ENCODE measurements at places on chromosomes 11 and 22.

DNA sequence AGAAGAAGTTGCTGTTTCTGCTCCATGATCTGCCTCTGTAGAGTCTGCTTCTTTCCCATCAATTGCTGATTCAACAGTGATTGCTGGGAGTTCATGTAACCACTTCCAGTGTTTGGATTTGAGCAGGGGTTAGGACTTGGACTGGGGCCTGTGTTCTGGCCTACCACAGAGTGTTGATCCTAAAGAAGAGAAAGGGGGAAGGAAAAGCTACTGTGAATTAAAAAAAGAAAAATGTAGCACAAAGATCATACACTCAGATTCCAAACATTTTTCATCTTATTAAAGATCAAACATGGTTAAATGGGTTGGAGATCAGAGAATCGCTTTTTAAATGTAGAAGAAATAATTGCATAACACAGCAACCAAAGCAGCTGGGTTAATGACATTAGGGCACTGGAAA, 67.6 kb upstream of the MTMR2 start:
- peaks cover 27% of the 10 kb centered on the region for H3K4me1 ChIP-seq
- peaks cover 61% of the 10 kb centered on the region for H3K36me3 ChIP-seq
- H3K4me3 ChIP-seq: no peak overlapping the region
- no peak for DNase-seq

DNA sequence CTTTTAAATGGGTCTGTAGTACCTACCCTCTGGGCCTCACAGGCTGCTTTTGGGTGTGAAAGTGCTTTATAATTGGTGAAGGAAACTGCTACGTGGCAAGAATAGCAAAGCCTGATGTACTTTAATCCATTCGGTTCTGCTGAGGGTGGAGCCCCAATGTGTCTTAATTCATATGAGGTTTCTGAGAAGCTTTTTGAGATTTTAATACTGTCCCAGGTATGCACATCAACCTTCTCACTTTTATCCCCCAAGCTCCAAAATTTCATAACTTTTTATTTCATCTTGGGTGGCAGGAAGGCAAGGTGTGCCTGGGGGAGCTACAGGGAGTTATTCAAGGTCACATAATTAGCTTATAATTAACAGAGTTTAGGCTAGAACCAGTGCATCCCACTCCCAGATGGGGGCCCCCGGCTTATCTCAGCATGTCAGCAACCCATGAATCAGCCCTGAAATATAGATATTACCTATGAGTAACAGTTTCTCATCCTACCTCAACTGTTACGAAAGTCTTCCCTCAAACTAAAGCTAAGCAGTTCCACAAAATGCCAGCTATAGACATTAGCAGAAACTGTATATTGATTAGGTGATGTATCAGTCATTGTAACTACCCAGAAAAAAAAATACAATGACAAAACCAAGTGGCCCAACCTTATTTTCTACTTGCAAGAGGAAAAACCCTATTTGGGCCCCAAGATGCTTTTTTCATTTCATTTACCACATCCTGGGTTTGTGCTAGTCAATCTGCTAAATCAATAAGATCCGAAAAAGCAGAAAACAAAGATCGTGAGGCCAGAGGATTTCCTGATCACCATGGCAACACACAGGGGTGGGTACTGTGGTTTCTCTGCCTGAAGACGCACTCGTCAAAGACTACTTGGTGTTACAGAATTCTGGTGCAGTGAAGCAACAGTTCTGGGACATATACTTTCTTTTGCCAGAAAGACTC, 26.7 kb downstream of the CD44 start:
- H3K27ac ChIP-seq: peak overlapping the region; percentile 99
- H3K4me1 ChIP-seq: peaks cover 100% of the 10 kb centered on the region
- H3K36me3 ChIP-seq: peaks cover 83% of the 10 kb centered on the region
- DNase-seq: peak; percentile 73
- no peaks in the 10 kb centered on the region for H3K27me3 ChIP-seq
- H3K4me3 ChIP-seq: peak overlapping the region; percentile 74

DNA sequence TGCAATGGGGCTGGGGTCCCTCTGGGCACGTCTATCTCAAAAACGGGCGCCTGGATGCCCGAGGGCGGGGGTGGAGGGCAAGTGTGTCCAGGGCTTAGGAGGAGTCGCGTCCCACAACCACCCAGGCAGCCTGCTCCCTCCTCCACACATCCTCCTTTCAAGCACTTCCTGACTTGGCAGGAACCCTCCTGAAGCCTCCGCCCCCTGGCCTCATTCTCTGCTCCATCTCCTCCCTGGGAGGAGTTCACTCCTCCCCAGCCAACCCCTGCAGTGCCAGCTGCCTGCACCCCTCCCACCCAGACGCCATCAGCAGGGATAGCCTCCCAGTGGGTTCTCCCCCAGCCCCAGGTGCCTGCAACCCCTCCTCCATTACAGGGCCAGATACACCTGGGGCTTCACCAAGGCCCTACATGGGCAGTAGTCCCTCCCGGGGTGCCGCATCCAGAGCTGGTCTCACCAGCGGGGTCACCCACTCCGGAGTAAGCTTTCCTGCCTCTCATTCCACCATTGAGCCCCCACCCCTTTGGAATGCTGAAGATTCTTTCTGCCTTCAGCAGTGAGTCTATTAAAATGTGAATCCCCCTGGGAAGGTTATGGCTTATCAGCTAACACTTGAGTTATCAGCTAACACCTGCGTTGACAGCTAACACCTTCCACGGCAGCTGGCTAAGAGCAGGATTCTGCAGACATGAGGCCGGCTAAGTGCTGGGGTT, 24.4 kb downstream of the RTN4R start:
- H3K36me3 ChIP-seq: no peaks in the 10 kb centered on the region
- H3K27me3 ChIP-seq: no peaks in the 10 kb centered on the region
- H3K27ac ChIP-seq: peak overlapping the region; percentile 89
- peak overlapping the region; percentile 47 for H3K4me3 ChIP-seq
- peaks cover 46% of the 10 kb centered on the region for H3K4me1 ChIP-seq
- peak; percentile 73 for DNase-seq

GRCh38 chr22:17350292-17350691, 19.0 kb upstream of the CECR2 start:
- no peak for DNase-seq
- peaks cover 7% of the 10 kb centered on the region for H3K27me3 ChIP-seq
- peaks cover 1% of the 10 kb centered on the region for H3K4me1 ChIP-seq
- H3K27ac ChIP-seq: no peak overlapping the region

- H3K4me1 ChIP-seq: peaks cover 46% of the 10 kb centered on the region
- DNase-seq: no peak
- no peaks in the 10 kb centered on the region for H3K36me3 ChIP-seq
- no peak overlapping the region for H3K4me3 ChIP-seq
- no peaks in the 10 kb centered on the region for H3K27me3 ChIP-seq
- no peak overlapping the region for H3K27ac ChIP-seq
These were observed 27.7 kb downstream of the RTN4R start for GRCh38 chr22:20240447-20240764.

DNA sequence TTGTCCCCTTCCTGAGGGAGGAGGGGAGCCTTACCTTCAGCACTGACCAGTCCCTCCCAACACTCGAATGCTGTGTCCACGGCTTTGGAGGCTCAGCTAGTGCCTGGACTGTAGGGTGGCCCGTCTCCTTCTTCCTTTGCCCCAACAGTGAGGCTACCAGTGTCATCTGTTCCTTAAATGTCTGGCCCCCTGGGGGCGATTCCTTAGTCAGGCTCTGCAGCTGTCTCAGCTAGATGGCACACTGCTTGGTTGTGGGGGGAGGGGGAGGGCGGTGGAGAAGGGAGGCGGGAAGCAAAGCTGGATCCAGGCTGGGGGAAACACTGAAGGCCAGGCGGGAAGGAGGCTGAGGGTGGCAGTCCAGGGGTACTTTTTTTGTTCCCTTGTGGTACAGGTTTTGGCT, at the start of gene IGSF22:
Gene IGSF22 (minus strand): TSS at position 149 of the 400 bp plus-strand sequence. CDS start 1,952 bp downstream, outside the sequence.
- H3K27ac ChIP-seq: no peak within 1 kb of the TSS
- DNase-seq: no peak
- no peaks in the 10 kb centered on the region for H3K27me3 ChIP-seq
- H3K4me3 ChIP-seq: no peak within 1 kb of the TSS
- no peaks in the 10 kb centered on the region for H3K36me3 ChIP-seq

DNA sequence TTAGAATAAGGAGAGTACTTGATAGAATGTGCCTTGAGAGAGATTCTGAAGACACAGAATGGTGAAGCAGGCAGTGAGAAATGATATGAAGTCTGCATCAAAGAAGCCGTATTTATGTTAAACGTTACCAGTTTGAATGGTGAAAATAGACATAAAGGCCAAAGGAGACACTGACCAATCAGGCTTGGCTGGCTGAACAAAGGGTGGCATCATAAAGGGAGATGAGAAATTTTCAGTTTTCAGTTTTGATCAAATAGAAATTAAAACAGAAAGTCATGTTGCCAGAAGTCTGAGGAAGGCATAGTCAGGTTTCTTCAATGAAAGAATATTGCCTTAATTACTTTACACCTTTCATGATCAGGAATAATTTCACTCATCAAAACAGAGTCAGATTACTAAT, 6.6 kb downstream of the OR51F1 start:
- no peak overlapping the region for H3K4me3 ChIP-seq
- peaks cover 2% of the 10 kb centered on the region for H3K4me1 ChIP-seq
- DNase-seq: no peak
- no peak overlapping the region for H3K27ac ChIP-seq
- no peaks in the 10 kb centered on the region for H3K27me3 ChIP-seq

DNA sequence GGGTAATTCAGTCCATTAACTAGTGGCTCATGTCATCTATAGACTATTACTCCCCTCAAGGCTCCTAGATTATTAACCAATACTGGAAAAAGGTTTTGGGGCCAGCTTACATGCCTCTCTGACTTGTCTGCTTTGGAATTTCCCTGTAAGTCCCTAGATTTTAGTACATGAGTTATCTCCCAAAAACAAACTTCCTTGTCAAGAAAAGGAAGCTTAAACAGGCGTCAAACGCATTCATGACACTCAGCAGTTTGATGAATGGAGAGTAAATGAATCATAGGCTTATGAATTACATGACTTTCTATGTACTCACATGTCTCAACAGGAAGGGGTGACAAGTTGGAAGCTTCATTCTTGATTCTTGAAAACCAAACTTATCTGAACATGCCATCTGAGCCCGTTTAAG, 70.8 kb downstream of the BLID start:
- no peak overlapping the region for H3K27ac ChIP-seq
- H3K36me3 ChIP-seq: no peaks in the 10 kb centered on the region
- H3K4me3 ChIP-seq: no peak overlapping the region
- H3K4me1 ChIP-seq: no peaks in the 10 kb centered on the region
- peaks cover 8% of the 10 kb centered on the region for H3K27me3 ChIP-seq
- no peak for DNase-seq

DNA sequence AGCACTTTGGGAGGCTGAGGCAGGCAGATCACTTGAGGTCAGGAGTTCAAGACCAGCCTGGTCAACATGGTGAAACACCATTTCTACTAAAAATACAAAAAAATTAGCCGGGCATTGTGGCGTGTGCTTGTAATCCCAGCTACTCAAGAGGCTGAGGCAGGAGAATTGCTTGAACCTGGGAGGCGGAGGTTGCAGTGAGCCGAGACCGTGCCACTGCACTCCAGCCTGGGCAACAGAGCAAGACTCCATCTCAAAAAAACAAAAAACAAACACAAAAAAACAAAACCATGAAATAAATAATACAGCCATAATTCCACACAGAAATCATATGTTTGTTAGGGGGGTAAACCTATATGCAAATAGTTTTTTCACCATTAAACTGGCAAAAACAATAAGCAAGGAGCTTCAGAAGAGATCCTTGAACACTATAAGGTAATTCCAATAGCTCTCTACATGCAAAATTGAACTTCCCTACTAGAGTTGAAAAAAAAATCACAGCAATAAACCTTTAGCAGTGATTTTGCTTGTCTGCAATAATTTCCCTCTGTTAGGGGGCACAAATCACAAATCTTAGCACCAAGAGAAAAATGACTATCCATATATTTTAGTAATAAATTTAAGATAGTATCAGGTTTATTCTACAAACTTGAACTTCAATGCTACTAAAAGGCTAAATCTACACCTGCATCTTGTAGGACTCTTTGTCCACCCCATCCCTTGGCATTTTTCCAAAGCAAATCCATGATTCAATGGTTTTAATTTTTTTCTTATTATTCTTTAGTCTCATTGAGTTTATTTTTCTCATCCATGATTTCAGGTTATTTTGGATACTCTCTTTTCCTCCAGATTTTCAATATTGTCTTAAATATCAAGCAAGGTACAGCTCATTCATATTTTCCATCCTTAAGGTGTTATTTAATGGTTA, 3.9 kb downstream of the CSTF3 start:
- peaks cover 80% of the 10 kb centered on the region for H3K36me3 ChIP-seq
- peaks cover 64% of the 10 kb centered on the region for H3K4me1 ChIP-seq
- no peak for DNase-seq

DNA sequence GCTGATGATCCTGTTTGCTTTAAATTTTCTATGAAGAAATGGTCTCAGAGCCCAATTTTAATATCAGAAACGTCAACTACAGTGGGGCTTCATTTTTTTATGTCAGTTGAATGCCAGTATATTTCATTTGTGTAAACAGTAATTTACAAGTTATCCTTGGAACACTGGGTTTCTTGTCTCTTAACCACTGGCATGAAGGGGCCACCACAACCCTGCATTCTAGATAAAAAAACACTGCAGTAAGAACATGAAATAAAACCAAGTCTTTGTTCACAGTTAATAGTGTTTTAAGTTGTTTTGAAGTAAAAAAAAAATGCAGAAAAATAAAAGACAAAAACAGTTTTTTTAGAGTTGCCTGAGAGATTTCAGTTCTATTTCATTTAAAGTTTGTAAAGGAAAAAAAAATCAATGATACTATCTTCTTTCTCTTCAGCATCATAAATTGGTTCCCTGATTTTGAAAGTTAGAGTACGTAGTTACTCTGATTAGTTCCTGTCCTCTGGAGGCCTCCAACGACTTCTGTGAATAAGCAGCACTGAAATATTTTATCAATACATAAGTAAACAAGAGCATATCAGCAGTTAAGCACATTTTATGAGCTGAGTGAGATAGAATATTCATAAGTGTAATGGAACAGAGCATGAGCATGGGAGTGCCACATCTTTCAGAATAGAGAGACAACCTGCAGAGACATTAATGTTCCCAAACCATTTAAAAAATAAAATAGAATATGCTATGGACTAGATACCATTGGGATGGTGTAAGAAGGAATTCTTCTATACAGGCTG, 7.8 kb upstream of the DDI1 start:
- no peaks in the 10 kb centered on the region for H3K4me1 ChIP-seq
- H3K27ac ChIP-seq: no peak overlapping the region
- DNase-seq: no peak
- H3K4me3 ChIP-seq: no peak overlapping the region
- H3K36me3 ChIP-seq: no peaks in the 10 kb centered on the region
- H3K27me3 ChIP-seq: no peaks in the 10 kb centered on the region

Data from activated T-cell treated with anti-CD3 and anti-CD28 coated beads, Interleukin-2, amount 50 U/mL, for 24 hours (primary cell).